ENCODE measurements at places on chromosomes 3 and 15. TPM values are rescaled to one million over a fixed set of nuclear protein-coding genes. Genes with fewer than 3 reads are reported as not detected.

GRCh38 chr3:120597445-120598049 lies 1.4 kb downstream of the NDUFB4 start:
- peak overlapping the region; percentile 68 for H3K4me3 ChIP-seq
- peaks cover 22% of the 10 kb centered on the region for H3K36me3 ChIP-seq
- no peak for DNase-seq
- peaks cover 44% of the 10 kb centered on the region for H3K4me1 ChIP-seq
- H3K27me3 ChIP-seq = no peaks in the 10 kb centered on the region

The CADPS gene
- 22.7 TPM for total RNA-seq

The NR1I2 gene
- total RNA-seq = 78.0 TPM

DNA sequence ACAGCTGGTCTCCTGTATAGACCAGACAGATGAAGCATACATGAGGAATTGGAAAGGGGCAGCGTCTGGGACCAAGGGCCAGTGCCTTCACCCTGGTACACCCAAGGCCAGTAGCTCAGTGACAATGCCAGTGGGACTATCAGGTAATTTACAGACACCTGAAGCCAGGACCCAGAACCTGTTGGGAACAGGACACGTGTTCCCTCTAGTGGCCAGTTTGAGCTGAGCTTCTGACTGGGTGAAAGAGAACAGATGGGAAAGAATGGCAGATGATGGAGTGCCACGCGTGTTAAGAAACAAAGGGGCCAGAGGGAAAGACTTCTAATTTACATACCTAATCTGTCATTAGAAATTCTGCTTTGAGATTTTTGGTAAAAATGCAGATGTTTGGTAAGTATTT lies 5.1 kb upstream of the SLC25A38 start:
- H3K4me1 ChIP-seq = peaks cover 6% of the 10 kb centered on the region
- peak; percentile 78 for DNase-seq
- H3K36me3 ChIP-seq = no peaks in the 10 kb centered on the region
- no peak overlapping the region for H3K4me3 ChIP-seq
- H3K27ac ChIP-seq = no peak overlapping the region

- peak overlapping the region; percentile 11 for H3K27ac ChIP-seq
- no peak for DNase-seq
- H3K27me3 ChIP-seq = no peaks in the 10 kb centered on the region
- H3K4me3 ChIP-seq = no peak overlapping the region
- H3K4me1 ChIP-seq = peaks cover 26% of the 10 kb centered on the region
Measured at GRCh38 chr3:11558918-11559815, 84.5 kb downstream of the VGLL4 start.

The ISLR2 gene
- 2.4 TPM for total RNA-seq

The CCDC54 gene
- not detected for total RNA-seq

GRCh38 chr15:52196891-52197290 lies 5.7 kb upstream of the GNB5 start:
- H3K4me3 ChIP-seq = no peak overlapping the region
- no peaks in the 10 kb centered on the region for H3K27me3 ChIP-seq
- no peaks in the 10 kb centered on the region for H3K36me3 ChIP-seq
- DNase-seq = no peak
- H3K4me1 ChIP-seq = no peaks in the 10 kb centered on the region

The C3orf49 gene
- not detected for total RNA-seq

- H3K4me3 ChIP-seq = no peak overlapping the region
- no peak for DNase-seq
- H3K27ac ChIP-seq = no peak overlapping the region
- H3K4me1 ChIP-seq = no peaks in the 10 kb centered on the region
Measured at GRCh38 chr3:133695560-133696171, 33.9 kb upstream of the TOPBP1 start.

The CATSPER2 gene
- total RNA-seq = 4.9 TPM

DNA sequence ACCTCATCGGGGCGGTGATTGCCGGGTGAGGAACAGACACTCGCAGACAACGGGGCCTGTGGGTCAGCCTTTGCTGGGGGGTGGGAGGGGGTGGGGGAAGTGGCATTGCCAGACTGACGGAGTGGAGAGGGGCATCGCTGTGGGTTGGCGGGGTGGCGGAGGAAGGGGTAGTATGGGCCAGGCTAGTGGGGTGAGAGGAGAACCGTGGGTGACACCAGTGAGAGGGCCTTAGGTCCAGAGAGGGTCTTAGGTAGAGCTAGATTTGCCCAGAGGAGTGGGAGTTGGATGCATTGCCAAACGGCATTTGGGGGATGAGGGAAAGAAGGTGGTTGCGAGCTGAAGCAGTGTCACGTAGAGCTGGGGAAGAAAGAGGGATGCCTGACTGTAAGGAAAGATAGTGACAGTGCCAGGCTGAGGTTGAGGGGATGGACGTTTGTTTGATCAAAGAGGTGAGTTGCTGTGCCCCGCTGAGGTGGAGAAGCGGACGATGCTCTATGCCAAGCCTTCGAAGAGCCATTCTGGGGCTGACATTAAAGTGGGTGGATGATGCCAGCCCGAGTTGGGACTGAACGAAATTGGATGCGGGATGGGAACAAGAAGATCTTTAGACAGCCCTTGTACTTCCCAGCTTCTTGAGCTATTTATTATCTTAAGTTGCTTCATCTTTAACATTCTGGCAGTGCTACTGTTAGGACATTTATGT lies 572 bp downstream of the DNAJB11 start:
- no peaks in the 10 kb centered on the region for H3K27me3 ChIP-seq
- peak overlapping the region; percentile 93 for H3K27ac ChIP-seq
- peak; percentile 11 for DNase-seq

The GCSAM gene
- total RNA-seq = not detected

Measured in transverse colon (tissue), 4 donors.